ENCODE measurements at places on chromosomes 1 and 21. TPM values are rescaled to one million over a fixed set of nuclear protein-coding genes. Genes with fewer than 3 reads are reported as not detected.

UTS2 gene
- total RNA-seq = not detected

KRTAP13-2 gene
- not detected for total RNA-seq

DNA sequence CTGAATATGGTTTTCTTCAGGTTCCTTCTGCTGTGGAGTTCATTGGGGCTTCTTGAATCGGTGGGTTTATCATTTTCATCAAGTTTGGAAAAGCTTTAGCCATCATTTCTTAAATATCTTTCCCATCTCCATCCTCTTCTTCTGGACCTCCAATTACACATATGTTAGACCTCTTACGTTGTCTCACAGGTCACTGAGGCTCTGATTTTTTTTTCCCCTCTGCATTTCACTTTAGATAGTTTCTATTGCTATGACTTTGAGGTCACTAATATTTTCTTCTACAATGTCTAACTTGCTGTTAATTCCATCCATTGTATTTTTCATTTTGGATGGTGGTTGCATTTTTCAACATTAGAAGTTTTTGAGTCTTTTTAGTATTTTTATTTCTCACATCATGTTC lies 47.3 kb upstream of the CASZ1 start:
- no peak for DNase-seq
- H3K27ac ChIP-seq = no peak overlapping the region
- H3K27me3 ChIP-seq = no peaks in the 10 kb centered on the region
- H3K36me3 ChIP-seq = no peaks in the 10 kb centered on the region
- peaks cover 9% of the 10 kb centered on the region for H3K4me1 ChIP-seq

DNA sequence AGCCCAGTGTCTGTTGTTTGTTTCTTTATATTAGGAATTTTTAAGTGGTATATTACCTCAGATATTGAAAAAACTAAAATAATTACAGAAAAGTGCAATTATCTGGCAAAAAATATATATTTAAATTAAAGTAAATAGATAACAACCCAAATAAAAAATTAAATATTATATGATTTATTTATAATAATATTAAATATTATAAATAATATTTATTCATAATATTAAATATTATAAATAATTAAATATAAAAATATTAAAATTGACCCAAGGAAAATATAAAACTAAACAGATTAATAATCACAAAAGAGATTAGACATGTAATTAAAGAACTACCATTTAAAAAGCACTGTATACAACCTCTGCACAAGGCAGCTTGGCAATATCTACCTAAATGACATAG lies 331.9 kb upstream of the POGK start:
- DNase-seq = no peak
- H3K27me3 ChIP-seq = no peaks in the 10 kb centered on the region
- H3K27ac ChIP-seq = no peak overlapping the region

WDR4 gene
- 12.9 TPM for total RNA-seq

GRCh38 chr1:1628754-1629429 lies 3.1 kb upstream of the MMP23B start:
- no peak overlapping the region for H3K27ac ChIP-seq
- no peak overlapping the region for H3K4me3 ChIP-seq
- no peak for DNase-seq
- H3K4me1 ChIP-seq = peaks cover 5% of the 10 kb centered on the region
- peaks cover 20% of the 10 kb centered on the region for H3K36me3 ChIP-seq

GRCh38 chr1:207417076-207417475 lies 37.1 kb upstream of the CR2 start:
- no peaks in the 10 kb centered on the region for H3K4me1 ChIP-seq
- no peak overlapping the region for H3K4me3 ChIP-seq
- H3K27me3 ChIP-seq = no peaks in the 10 kb centered on the region
- H3K36me3 ChIP-seq = no peaks in the 10 kb centered on the region

- H3K4me3 ChIP-seq = no peak overlapping the region
- H3K27me3 ChIP-seq = no peaks in the 10 kb centered on the region
- H3K27ac ChIP-seq = no peak overlapping the region
- peaks cover 2% of the 10 kb centered on the region for H3K36me3 ChIP-seq
Measured at GRCh38 chr21:15001857-15002606, 62.8 kb downstream of the NRIP1 start.

DNA sequence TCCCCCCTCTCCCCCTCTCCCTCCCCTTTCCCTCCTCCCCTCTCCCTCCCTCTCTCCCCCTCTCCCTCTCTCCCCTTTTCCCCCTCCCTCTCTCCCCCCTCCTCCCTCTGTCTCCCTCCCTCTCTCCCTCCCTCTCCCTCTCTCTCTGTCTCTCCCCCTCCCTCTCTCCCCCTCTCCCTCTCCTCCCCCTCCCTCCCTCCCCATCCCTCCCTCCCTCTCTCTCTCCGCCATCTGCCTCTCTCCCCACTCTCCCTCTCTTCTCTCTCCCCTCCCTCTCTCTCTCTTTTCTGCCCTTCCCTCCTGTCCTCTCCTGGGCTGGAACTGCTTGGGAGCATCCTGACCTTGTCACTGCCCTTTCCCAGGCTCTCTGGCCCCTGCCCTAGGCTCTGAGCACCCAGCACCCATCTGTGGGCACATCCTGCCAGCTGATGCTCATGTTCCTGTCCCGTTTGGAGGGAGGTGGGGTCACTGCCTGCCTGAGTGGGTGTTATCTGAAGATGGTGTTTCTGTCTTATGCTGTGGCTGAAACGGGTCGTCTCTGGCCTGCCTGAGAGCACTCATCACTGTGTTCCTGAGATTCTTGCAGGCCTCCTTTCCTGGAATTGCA lies 10.8 kb downstream of the FTCD start:
- H3K27ac ChIP-seq = no peak overlapping the region
- no peaks in the 10 kb centered on the region for H3K27me3 ChIP-seq
- peaks cover 63% of the 10 kb centered on the region for H3K36me3 ChIP-seq

GRCh38 chr1:69451196-69451595 lies 116.5 kb upstream of the LRRC7 start:
- H3K36me3 ChIP-seq = no peaks in the 10 kb centered on the region
- no peaks in the 10 kb centered on the region for H3K4me1 ChIP-seq
- DNase-seq = no peak
- H3K27me3 ChIP-seq = no peaks in the 10 kb centered on the region
- H3K4me3 ChIP-seq = no peak overlapping the region

DNA sequence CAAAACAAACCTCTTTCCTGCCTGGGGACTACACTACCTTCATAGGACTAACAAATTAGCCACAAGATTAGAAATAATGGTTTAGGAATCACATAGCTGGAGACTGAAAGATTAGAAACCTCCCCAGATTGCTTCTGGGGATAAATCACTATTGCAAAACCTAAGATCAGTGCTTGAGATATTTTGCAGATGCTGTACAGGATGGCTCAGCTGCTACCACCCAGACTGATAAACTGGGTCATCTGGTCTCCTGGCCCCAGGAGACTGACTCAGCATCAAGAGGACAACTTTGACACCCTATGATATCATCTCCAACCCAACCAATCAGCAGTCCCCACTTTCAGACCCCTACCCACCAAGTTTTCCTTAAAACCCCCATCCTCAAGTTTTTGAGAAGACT lies 137.0 kb downstream of the LRRC53 start:
- DNase-seq = no peak
- H3K27ac ChIP-seq = no peak overlapping the region
- H3K36me3 ChIP-seq = no peaks in the 10 kb centered on the region
- H3K4me3 ChIP-seq = no peak overlapping the region
- H3K4me1 ChIP-seq = no peaks in the 10 kb centered on the region

DNA sequence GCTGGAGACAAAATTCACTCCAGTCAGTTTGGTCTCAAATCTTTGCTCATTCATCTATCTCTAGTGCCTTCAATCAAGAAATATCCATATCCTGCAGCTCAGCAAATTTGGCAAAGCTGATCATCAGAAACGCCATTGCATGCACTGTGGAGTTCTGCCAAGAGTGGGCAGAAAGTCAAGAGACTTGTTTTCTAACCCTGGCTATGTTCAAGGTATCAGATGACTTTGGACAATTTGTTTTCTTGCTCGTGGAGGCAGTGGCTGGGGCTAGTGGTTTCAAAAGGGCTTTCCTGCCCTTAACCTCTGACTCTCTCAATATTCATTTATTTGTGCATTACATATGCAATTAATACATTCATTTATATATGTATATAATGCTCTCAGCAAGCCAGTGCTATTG lies 12.8 kb upstream of the LRRC52 start:
- no peaks in the 10 kb centered on the region for H3K27me3 ChIP-seq
- no peak for DNase-seq
- no peak overlapping the region for H3K27ac ChIP-seq
- no peaks in the 10 kb centered on the region for H3K4me1 ChIP-seq
- no peaks in the 10 kb centered on the region for H3K36me3 ChIP-seq

DNA sequence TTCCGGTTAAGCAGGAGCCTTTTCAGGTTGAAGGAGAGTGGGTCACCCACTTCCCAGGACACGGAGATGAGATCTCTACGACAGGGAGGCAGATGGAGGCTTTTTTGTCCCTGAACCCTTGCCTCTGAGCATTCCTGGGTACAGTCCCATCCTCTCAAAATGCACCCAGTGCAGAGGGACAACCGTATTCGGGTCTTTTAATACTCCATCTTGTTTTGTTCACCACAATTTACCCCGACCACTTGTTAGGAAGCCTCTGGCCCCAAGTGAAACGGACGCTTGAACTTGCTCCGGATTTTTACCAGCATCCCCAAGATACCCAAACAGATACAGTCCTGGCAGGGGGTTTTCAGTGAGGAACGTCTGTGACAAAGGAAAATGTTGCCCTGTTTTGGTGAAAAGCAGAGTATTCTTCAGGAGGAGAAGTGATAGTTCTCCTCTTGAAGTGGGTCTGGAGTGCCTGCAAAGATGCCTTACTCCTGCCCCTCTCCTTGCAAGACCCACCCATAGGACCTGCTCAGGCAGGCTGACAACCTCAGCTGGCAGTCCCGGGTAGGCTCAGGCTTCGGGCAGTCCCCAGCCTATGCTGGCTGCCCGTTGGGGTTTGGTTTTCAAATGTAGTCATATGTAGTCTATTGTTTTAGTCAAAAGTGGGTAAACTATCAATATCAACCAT lies 669 bp upstream of the ARL8A start:
- H3K27ac ChIP-seq = peak overlapping the region; percentile 92
- no peaks in the 10 kb centered on the region for H3K36me3 ChIP-seq
- peak overlapping the region; percentile 46 for H3K4me3 ChIP-seq
- peaks cover 30% of the 10 kb centered on the region for H3K4me1 ChIP-seq
- no peak for DNase-seq

DNA sequence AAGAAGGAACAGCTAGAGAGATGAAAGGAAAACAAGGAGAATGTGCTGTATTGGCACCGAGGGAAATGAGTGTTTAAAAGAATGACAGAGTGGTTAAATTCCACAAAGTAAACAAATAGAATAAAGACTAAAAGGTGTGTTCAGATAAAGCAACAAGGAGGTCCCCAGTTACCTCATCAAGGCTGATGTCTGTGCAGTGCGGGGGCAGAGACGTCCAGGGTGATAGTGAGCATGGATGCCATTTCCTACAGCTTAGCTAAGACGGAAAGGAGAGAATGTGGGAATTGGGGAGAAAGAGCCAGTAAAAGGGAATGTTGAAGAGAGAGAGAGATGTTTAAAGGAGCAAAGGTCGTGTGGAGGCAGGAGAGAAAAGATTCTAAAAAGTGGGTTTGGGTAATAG lies 15.5 kb downstream of the LMOD1 start:
- H3K27ac ChIP-seq = no peak overlapping the region
- no peak overlapping the region for H3K4me3 ChIP-seq
- H3K36me3 ChIP-seq = no peaks in the 10 kb centered on the region
- DNase-seq = no peak
- H3K4me1 ChIP-seq = no peaks in the 10 kb centered on the region
- no peaks in the 10 kb centered on the region for H3K27me3 ChIP-seq

DNA sequence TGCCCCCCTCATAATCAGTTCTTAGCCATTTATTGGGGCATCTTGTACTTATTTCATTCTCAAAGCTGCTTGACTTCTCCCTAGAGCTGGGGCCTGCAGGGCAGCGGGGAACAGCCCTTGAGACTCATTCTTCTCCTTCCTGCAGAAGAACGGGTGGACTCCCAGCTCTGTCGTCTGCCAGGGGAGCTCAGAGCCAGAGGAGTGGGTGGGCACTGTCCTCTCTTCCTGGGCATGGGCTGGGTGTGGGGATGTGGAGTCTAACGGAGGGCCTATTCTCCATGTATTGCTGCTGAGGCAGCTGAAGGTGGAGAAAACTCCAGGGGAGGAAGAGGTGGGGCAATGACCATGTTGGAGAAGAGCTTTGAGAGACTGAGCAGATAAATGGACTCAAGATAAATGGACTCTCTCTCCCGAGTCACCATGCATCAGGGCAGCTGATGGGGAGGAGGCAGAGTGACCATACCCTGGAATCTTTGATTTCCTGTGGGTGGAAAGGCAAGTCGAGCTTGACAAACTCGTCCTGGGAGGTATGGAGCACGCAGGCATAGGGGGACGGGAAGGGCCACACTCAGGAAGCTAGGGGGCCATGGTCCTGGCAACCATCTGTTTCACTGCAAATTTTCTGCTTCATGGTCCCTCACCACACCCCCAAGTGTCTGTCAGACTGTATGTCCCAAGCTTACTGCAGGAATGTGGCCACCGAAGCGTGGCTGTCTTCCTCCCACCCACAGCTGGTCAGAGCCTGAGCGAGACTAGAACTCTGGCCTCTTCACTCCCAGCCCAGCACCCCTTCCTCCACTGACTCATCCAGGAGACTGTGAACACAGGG lies 56.9 kb upstream of the ATP2B4 start:
- no peaks in the 10 kb centered on the region for H3K4me1 ChIP-seq
- no peak overlapping the region for H3K27ac ChIP-seq
- H3K27me3 ChIP-seq = no peaks in the 10 kb centered on the region
- DNase-seq = no peak

LRRC8B gene
- 2.6 TPM for total RNA-seq

ABCA4 gene
- total RNA-seq = 0.19 TPM

EPHA10 gene
- 0.09 TPM for total RNA-seq

DNA sequence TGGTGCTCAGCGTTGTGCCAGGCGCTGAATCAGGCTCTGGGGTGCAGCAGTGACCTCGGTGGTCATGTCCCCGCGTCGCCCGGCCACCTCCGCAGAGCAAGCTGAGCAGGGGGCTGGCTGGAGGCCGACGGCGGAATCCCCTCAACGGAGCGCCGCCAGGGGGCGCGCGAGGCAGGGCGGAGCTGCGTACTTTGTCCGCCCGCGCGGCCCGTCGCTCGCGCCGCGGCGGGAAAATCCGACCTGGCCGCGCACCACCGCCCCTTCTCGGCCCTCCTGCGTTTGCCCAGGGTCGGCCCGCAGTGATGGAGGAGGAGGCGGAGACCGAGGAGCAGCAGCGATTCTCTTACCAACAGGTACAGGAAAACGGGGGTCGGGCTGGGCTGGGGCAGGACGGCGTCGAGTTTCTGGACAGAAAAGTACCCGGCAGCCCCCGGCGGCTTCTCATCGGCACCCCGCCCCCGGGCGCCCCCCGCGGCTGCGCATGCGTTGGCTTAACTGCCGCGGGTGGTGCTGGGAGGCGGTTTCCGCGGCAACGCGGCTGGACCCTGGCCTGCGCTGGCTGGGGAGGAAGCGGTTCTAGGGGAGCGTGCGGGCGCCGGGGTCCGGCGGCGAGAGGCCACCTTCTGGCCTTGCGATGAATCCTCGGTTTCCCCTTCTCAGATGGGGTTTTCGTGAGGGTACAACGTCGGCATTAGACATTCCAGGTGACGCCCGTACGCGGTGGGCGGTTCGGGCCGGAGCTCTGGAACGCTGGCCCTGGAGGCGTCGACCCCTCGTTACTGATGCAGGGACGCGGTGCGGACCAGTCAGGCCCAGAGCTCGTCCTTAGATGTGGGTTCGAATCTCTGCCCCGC lies at the start of gene CENPS:
Gene CENPS, plus strand, starts transcription at position 218 of the 854 bp plus-strand sequence. Its CDS starts 85 bp downstream, at position 303.
- no peak within 1 kb of the TSS for H3K27ac ChIP-seq
- no peaks in the 10 kb centered on the region for H3K36me3 ChIP-seq
- H3K4me3 ChIP-seq = peak within 1 kb of the TSS; percentile 82

ALPL gene
- 3.3 TPM for total RNA-seq

Data from liver (tissue), 10 donors.